Mesendoderm (in vitro differentiated cells): ENCODE measurements at places on chromosomes 7 and 10.

GRCh38 chr7:18402488-18403183 lies 92.9 kb upstream of the HDAC9 start:
- DNase-seq: no peak

GRCh38 chr7:102004229-102004628 lies 186.8 kb downstream of the CUX1 start:
- DNase-seq: no peak

- no peak for DNase-seq
Measured at GRCh38 chr10:97911217-97911616, 61.6 kb downstream of the GOLGA7B start.

- DNase-seq: no peak
Measured at GRCh38 chr10:133126431-133127290, 33.4 kb upstream of the KNDC1 start.

GRCh38 chr10:118871244-118871865 lies 116.6 kb upstream of the CACUL1 start:
- DNase-seq: no peak
